ENCODE measurements at places on chromosomes 16 and 17.

DNA sequence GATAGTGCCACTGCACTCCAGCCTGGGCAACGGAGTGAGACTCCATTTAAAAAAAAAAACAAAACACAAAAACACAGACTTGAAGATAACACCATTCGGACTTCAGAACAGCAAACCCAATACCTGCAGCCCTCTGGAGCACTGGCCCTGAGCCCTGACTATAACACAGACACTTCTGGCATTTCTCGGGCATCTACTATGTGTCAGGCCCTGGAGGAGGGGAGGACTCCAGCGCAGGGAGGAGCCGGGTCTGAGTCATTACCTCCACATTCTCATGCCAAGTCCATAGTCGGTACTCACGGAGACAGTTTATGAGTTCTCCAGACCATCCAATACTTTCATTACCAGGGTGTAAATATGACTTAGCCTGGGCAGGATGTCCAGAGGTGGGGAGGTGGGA is 48.8 kb downstream of the PITPNM3 start:
- DNase-seq, result no peak

GRCh38 chr17:76272541-76273444 is 7.6 kb downstream of the UBALD2 start:
- DNase-seq, result no peak

DNA sequence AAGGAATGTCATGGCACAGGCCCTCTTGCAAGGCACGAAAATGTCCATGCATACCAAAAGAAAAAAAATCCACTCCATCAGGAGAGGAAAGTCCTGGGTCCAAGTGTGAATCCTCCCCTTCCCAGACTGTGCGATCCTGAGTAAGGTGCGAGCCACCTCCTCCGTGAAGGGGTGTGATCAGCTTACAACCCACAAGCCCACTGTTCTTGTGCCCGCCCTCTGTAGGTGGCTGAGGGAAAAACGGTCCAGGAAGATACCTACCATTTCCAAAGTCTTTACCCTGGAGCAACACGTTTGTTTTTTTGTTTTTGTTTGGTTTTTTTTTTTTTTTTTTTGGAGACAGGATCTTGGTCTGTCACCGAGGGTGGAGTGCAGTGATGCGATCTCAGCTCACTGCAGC is 116.5 kb downstream of the ZNF423 start:
- no peak for DNase-seq

DNA sequence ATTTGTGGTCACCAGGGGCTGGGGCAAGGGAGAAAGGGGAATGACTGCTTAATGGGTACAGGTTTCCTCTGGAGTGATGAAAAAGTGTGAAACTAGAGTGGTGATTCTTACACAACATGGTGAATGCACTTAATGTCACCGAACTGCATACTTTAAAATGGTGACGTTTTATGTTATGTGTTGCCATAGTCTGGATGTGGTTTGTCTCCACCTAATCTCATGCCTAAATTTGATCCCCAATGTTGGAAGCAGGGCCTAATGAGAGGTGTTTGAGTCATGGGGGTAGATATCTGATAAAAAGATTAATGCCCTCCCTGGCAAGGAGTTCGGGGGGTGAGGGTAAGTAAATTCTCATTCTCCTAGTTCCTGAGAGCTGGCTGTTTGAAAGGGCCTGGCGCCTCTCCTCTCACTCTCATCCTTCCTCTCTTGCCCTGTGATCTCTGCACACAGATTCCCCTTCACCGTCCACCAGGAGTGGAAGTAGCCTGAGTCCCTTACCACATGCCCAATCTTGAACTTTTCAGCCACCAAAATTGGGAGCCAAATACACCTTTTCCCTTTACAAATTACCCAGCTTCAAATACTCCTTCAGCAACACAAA is 15.3 kb downstream of the XPO6 start:
- no peak for DNase-seq

GRCh38 chr17:61307905-61308886 is 91.4 kb upstream of the TBX2 start:
- no peak for DNase-seq

DNA sequence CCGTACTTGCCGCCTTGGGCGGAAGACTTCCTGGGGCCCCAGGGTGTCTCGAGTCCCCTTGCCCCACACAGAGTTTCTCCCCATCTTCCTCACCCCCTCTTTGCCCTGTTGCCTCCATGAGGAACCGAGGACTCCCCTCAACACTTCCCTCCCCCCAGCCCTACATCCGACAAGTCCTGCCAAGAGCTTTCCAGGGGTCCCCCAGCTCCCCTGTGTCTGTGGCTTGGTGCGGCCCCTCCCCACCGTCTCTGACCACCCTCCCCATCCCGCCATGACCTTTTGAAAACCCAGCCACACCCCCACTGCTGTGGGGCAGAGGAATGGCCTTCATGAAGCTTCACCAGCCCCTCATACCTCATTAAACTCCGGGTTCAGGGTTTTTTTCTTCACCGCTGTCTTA is 11.4 kb downstream of the SCGB1C2 start:
- no peak for DNase-seq

GRCh38 chr17:65749479-65749878 is 188.0 kb upstream of the AXIN2 start:
- DNase-seq, result no peak

- peak; percentile 23 for DNase-seq
Observed at GRCh38 chr17:82937411-82938371, 97.9 kb upstream of the ZNF750 start.

GRCh38 chr17:45431531-45432404 is 902 bp downstream of the ARHGAP27 start:
- no peak for DNase-seq

GRCh38 chr17:56057869-56058268 is 95.4 kb upstream of the ANKFN1 start:
- no peak for DNase-seq

DNA sequence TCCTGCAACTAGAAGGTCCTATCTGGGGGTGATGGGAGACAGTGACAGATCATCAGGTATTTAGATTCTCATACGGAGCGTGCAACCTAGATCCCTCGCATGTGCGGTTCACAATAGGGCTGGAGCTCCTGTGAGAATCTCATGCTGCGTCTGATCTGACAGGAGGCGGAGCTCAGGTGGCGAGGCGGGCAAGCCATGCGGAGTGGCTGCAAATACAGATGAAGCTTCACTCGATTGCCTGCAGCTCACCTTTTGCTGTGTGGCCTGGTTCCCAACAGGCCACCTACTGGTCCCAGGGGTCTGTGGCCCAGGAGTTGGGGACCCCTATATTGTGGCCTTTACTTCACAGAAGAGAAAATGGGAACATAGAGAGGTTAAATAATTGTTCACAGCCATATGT is 200.4 kb downstream of the IRF8 start:
- DNase-seq, result no peak

DNA sequence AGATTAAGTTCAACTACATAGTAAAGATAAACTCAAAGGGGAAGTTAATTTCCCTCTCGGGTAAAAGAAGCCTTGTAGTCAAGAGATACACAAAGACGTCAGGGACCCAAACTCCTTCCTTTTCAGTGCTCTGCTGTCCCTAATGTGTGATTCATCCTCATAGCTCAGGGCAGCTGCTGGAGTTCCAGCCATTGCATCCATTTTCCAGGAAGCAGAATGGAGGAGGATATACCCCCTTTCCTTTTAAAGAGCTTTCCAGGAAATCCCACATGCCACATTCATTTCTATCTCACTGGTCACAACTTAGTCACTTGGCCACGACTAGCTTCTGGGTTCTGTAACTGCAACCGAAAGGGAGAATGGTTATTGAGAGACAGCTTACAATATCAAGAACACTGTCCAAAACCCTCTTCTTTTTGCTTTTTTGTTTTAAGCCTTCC is 95.3 kb downstream of the SOCS1 start:
- DNase-seq, result no peak

DNA sequence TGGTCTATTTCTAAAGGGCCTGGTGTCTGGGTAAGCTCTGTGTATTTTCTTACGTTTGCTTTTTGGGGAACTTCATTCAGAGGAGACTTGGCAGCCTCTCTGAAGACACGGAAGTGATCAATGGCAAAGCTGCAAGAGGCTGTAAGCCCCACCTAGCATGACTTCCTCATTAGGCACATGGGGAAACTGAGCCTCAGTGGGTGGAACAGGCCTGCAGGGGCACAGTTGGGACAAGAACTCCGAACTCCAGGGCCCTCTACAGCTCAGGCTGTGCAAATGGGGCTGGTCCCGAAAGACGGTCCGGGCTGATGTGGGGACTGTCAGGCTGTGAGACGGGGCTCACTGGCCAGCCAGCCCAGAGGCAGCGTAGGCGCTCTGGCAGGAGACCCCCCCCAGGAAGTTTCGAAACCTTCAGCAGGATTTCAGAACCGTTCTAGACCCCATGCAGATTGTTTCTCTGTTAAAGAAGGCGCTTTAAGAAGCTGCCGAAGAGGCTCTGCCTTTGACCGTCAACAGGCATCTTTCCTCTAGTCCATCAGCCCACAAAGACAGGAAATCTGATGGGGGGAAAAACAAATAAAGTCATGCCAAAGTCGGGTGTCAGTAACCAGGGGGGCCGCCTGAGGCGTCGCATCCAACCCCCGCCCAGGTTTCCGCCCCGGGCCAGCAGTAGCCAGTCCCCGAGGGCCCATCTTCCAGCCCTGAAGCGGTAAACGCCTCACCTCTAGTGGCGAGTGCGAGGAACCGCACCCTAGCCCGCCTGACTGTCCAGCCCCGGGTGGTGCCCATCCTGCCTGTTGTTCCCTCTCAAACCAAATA is 79.8 kb upstream of the TBC1D3K start:
- DNase-seq, result no peak

DNA sequence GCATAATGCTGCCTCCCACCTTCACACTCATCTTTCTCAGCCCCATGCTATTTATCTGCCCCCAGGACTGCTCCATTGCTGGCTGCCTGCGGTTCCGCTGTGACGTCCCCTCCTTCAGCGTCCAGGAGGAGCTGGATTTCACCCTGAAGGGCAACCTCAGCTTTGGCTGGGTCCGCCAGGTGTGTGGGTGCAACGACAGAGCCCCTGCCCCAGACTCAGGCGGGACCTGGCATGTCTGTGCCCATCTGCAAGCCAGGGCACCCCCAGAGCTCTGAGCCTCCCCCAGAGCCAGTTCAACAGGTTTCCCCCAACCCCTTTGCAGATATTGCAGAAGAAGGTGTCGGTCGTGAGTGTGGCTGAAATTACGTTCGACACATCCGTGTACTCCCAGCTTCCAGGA is 12.9 kb upstream of the ITGAD start:
- DNase-seq, result no peak

DNA sequence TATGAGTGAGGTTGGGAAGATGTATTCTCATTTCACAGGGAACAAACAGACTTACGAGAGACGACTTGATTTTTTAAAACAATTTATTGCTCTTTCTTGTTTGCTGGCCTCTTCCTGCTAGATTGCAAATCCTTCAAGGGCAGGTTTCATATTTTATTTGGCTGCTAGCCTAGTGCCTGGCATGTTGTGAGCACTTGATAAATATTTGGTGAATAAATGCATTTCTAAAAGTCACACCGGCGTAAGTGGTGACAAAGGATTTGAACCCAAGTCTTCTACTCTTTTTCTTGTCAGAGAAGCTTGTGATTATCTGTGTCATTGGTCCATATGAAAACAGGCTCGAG is 1.4 kb downstream of the WWP2 start:
- no peak for DNase-seq

- no peak for DNase-seq
Observed at GRCh38 chr17:21352221-21352980, 23.8 kb upstream of the KCNJ12 start.

DNA sequence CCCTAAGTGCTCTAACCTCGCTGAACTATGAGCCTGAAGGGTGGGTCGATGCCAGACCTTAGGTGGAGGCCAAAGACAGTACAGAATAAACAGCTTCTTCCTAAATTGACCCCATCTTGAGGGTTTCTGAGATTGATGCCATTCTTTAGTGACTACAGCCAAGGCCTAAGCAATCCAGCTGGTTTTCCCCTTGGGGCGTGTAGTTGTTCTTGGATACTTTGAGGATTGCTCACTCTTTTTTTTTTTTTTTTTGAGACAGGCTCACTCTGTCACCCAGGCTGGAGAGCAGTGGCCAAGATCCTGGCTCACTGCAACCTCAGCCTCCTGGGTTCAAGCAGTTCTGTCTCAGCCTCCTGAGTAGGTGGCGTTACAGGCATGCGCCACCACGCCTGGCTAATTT is 2.0 kb downstream of the OVCA2 start:
- DNase-seq, result no peak

- DNase-seq, result no peak
Observed at GRCh38 chr17:80644536-80644935, 99.9 kb downstream of the RPTOR start.

- DNase-seq, result peak; percentile 54
Observed at GRCh38 chr16:66250686-66251431, 115.6 kb upstream of the CDH5 start.

DNA sequence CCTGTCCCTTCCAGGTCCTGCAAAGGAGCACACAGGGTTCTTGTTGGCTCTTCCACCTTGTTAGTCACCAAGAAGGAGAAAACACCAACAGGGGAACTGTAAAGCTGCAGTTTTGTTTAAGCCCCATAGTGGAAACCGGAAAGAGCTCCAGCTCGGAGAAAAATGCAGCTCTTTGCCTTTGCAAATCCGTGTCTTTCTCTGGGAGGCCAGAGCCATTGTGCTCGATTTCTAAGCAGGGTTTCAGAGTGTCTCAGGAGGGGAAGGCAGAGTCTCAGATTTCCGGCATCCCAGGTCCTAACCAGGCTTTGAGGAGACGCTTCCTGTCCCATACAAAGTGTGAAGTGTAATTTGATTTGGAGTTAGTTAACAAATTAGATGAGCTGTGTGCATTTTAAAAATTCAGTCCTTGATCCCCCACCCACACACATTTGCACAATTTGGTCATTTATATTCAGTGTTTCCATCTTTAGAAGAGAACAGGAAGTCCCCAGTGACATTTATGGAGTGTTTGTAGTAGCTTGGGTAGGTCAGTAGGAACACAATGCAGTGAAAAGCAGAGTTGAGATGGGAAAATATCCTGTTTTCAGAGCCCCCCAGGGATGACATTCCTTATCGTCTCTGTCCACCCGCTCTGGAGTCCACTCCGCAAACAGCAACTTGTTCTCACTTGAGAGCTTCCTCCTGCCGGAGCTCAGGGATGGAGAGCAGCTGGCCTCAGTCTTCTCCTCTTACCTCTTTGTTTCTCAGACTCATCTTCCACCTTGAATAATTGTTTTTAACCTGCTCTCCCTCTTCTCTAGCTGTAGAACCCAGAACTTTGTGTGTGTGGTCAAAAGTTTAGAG is 331.9 kb downstream of the SEC14L1 start:
- no peak for DNase-seq

- no peak for DNase-seq
Observed at GRCh38 chr17:66091445-66092080, 100.4 kb downstream of the CEP112 start.

GRCh38 chr16:88301431-88301830 is 81.3 kb upstream of the ZNF469 start:
- no peak for DNase-seq

GRCh38 chr16:49855280-49855821 is 561 bp downstream of the ZNF423 start:
- DNase-seq, result peak; percentile 82
